NCI-H2171 treated with DMSO at 0.1 percent for 48 hours (cell line): ENCODE measurements at places on chromosomes 13 and 19.
A peak's percentile ranks its signal among the peaks of the same experiment; 100 is the strongest.

- no peak for DNase-seq
Measured at GRCh38 chr13:59230484-59231264, 933.1 kb downstream of the DIAPH3 start.

DNA sequence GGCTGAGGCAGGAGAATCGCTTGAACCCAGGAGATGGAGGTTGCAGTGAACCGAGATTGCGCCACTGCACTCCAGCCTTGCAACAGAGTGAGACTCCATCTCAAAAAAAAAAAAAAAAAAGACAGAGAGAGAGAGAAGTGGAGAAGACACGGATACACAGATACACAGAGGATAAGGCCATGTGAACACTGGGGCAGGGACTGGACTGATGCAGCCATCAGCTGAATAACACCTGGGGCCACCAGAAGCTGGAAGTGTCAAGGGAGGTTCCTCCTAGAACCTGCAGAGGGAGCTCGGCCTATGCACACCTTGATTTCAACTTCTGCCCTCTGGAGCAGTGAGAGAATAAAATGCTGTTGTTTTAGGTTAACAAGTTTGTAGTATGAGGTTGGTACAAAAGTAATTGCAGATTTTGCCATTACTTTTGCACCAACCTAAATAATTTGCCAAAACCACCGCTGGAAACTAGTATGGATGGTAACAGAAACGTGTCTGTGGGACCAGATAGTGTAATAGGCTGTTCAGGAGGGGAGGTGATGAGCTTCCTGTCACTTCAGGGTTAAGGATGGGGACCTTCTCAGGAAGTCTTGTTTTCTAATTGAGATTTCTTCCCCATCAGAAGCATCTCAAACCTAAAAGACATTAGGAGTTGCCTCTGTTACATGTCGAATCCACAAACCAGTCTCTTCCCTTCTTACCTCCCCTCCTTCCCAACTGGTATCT, 36.4 kb upstream of the IGSF23 start:
- peak; percentile 30 for DNase-seq

GRCh38 chr13:24004971-24005370, 107.7 kb upstream of the C1QTNF9B start:
- DNase-seq, result no peak

DNA sequence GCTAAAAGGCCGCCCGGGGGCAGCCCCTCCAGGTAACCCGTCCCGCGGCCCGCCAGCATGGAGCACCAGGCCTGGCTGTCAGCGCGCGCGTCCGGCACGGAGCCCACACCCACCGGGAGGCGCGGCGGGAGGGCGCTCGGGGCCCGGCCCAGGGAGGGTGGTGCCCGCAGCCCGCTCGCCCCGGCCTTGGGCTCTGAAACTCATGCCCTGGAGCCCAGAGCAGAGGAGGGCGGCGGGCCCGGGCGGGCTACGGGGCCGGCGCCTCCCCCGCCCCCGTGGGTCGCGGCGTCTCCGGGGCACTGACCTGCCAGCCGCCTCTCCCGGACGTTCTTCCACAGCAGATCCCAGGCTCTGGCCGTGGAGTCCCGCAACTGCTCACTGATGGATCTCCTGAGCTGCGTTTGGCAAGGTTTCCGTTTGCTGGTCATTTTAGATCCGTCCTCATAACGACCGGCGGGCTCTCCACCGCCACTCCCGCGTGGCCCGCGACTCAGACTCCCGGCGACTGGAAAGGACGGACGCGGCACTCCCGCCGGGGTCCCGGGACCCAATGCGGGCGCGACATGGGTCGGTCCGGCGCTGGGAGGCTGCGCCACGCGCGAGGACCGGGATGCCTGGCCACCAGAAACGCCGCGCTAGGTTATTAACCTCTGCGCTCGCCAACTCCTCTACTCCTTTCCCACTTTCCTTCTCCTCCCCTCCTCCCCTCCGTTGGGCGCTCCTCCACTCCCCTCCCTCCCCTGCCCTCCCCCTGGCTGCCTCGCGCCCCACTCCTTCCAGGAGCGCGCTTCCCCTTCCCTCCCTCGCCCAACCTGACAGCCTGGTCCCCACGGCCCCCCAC, 64.7 kb upstream of the STARD13 start:
- no peak for DNase-seq

- no peak for DNase-seq
Measured at GRCh38 chr19:17393914-17394313, at the start of gene CCDC194. Gene CCDC194 (minus strand): TSS chr19:17394196. CDS start chr19:17394158, 38 bp downstream.

DNA sequence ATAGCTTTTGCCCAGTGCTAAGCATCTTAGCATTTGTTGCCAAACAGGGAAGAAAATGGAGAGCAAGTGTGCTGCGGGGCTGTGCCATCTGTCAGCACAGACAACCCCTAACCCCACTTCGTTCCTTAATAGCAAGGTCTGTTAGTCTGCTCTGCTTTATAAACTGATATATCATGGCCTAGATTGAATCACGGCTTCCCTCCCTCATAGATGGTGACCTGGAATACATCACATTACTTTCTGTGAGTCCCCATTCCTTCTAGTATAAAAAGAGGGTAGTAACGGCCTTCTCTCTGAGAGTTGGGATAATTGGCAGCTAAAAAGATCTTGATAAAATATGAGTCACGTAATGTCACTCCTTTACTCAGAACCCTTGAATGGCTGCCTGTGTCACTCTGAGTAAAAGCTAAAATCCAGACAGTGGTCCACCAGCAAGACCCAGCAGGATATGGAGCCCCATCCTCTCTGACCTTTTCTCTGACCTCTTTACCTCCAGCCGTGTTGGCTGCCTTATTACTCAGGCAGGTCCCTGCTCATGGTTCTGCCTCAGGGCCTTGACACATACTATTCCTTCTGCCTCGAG, 151.7 kb downstream of the DLEU7 start:
- peak; percentile 57 for DNase-seq

DNA sequence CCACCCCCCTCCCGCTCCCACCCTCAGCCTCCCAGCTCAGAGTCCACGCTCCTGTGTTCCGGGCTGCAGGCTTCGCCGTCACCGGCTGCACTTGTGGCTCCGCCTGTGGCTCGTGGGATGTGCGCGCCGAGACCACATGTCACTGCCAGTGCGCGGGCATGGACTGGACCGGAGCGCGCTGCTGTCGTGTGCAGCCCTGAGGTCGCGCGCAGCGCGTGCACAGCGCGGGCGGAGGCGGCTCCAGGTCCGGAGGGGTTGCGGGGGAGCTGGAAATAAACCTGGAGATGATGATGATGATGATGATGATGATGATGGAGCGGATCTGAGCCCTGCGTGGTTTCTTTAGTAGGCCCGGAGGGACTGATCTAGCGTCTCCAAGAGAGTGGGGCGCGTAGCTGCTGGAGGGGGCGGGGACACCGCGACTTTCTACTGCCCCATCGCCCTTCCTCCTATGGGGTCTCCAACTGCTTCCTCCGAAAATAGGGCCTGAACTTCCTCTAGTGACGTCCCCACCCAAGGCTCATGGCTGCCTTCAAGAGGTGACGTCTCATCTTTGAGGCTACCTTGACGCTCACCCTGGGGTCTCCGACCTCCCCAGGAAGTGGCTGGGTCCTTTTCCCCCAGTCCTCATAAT, 1.4 kb downstream of the RETN start:
- no peak for DNase-seq

DNA sequence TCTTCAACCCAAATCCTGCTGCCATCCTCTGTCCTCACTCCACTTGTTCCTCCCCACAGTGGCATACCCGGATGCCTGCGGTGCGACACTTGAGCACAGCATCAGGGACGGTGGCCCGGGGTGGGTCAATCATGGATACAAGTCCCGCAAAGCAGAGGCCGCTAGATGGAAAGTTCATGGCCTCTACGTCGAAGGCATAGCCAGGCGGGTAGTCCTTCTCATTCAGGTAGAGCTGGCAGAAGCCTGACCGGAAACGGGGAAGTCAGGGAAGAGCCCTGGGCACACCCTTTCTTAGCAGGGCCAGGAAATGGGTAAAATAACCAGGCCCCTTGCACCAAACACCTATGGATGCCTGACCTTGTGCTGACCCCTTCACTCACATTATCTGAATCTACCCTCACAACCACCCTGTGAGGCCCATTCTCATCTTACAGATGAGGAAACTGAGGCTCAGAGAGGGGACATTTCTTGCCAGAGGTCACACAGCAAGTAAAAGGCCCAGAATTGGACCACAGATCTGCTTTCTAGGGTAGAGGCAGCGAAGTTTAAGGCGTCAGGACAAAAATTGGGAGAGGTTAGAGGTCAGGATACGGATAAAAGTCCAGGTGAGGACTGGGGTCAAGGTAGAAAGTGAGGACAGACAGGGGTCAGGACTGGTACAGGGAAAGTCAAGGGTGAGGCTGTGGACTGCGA, 6.5 kb downstream of the ATP4A start:
- no peak for DNase-seq

DNA sequence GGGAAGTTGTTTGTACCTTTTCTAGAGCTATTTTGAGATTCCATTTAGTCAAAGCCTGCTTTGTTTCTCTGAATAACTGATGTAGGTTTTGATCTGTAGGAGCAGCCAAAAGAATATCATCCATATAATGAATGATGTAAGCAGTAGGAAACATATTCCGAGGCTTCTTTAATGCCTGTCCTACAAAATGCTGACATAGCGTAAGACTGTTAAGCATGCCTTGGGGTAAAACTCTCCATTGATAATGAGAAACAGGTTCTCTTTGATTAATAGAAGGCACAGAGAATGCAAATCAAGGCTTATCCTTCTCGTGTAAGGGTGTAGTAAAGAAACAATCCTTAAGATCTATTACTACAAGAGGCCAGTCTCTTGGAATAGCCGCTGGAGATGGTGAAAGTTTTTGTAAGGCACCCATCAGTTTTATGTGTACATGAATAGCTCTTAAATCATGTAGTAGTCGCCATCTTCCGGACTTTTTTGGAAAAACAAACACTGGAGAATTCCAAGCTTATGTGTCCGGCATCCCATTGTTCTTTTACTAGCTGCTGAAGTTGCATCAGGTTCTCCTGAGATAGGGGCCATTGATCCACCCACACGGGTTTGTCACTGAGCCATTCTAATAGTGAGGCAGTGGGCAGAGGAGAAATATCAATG, 13.5 kb downstream of the FPR3 start:
- peak; percentile 4 for DNase-seq

DNA sequence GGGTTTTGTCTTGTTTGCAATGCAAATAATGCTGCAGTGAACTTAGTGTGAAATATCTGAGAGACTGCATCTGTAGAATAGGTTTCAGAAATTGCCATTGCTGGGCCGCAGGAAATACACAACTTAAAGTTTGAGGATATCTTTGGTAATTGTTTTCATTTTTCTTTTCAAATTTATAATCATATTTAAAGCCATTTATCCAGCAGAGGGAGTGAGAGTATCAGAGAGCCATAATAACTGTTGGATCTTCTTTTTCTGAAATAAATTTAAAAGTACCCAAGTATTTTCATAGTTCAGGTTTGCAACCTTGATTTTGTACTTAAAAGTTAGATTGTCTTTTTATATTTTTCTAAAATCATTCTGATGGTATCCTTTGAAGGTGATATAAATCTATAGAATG, 99.4 kb downstream of the ZMYM2 start:
- no peak for DNase-seq

GRCh38 chr19:46848389-46848788, 2.3 kb downstream of the AP2S1 start:
- no peak for DNase-seq

DNA sequence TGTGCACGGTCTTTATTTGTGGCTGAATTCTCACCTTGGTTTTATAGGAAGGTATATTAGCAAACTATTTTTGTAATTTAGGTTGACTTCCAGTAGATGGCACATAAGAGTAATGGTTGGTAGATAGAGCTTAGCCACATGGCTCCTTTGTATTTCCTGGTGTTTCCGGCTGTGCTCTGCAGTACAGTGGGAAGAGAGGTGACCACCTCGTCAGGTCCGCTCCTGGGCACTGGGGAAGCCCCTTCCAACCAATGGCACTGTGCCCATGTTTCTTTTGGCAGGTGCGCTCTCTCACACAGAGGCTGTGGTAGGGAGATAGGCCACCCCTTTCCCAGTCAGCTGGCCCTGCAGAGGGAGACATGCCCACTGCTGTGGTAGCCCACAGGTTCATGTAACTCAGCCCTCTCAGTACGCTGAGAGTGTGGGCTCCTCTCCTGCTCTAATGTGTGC, 74.3 kb upstream of the ATP12A start:
- DNase-seq, result no peak

DNA sequence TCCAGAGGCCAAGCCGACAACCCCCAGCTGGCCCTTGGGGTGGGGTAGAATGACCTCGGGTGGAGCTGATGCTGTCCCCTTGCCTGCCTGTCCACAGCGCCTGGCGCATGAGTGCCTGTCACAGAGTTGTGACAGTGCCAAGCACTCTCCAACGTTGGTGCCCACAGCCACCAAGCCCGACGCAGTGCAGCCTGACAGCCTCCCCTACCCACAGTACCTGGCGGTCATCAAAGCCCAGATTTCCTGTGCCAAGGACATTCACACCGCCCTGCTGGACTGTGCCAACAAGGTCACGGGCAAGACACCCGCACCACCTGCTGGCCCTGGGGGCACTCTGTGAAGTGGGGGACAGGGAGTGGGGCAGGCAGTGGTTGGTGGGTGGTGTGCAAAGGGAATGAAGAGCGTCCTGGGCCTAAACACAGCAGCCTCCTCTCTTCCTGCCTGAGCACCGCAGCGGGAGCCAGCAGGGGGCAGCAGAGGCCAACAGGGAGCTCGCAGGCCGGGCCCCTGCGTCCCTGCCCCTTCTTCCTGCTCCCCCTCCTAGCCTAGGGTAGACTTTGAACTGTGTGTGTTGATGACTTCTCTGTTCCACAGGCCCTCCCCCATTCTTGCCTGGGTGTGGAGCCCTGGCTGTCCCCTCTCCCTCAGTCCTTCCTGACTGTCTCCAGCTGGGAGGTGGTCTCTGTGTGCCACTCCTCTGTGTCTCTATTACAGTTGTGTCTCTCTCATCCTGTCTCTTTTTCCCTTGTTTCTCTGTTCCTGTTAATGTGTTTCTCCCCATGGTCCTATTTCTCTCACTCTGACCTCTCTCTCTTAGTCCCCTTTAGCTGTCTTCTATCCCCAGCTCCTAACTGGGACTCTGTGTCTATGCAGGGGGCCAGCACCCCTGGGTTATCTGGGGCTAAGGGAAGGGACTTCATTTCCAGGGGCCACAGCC, 6.5 kb downstream of the MED29 start:
- DNase-seq, result peak; percentile 64

GRCh38 chr19:23222998-23223652, 27.1 kb downstream of the ZNF724 start:
- DNase-seq, result no peak

DNA sequence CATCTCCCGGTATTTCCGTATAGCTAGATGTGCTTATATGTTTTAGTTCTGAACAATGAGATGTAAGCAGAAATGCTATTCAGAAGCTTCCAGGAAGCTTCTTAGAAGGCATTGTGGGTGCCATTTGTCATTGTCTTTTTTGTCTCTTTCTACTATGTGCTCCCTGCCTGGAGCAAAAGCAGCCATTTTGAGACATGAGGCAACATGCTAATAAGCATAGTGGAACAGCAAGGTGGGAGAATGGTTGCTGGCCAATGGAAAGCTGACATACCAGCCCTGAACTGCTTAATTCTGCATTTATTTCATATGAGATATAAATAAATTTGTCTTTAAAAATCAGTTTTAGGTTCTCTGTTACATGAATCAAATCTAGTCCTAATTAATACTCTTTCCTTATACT, 299.7 kb downstream of the LMO7 start:
- no peak for DNase-seq

- no peak for DNase-seq
Measured at GRCh38 chr19:17860993-17861360, 1.3 kb downstream of the RPL18A start.

- DNase-seq, result no peak
Measured at GRCh38 chr19:1351381-1351851, 32.3 kb upstream of the NDUFS7 start.
